ENCODE measurements at places on chromosomes 3 and 15.
A peak's percentile ranks its signal among the peaks of the same experiment; 100 is the strongest.

DNA sequence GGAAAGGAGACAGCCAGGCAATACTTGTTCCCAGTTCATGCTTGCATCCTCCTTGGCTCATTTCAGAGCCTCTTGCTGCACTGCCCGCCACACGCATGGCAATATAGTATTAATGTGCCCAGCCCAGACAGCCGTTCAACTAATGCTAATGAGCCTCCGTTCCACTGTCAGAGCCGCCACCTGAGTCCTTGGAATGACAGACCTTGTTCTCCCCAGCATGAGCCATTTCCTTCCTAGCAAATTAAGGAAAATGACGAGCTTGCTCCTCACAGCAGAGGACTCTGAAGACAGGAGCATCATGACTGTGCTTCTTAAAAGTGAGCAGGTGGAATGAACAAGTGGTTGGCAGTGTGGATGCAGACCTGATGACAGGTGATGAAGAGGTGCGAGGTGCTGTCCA, 10.8 kb upstream of the LRRC15 start:
- no peak for DNase-seq

DNA sequence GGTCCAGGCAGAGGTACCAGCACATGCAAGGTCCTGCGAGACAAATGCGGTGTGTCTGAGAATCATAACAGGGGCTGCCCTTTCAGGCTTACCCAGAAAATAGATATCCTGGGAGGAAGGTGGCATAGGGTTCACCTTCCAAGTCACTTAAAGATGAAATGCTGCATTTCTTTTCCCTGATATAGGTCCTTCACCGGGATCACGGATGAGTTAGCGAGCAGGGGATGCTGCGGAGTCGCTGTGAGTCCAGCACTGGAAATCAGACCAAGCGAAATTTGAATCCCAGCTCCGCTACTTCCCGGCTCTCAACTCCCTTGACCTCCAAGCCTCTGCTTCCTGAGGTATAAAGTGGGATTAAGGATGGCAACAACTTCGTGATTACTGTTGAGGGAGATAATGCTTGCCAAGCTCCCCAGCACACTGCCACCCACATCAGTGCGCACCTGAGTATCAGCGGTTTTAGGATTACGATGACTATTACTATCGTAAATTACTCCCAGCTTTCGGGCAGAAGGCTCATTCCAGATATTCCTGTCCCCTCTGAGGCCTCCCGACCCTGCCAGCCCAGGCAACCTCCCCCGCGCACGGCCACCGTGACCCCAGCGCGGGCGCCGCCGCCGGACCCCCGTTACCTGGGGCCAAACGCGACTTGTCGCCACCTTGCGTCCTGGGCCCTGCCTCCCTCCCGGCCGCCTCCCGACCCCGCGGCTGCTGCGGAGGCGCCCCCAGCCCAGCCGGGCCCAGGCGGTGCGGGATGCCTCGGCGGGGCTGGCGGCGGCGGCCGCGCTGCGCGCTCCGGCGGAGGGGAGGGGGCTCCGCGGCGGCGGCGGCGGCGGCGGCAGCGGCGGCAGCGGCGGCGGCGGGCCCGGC, 589 bp upstream of the GPR27 start:
- no peak for DNase-seq

DNA sequence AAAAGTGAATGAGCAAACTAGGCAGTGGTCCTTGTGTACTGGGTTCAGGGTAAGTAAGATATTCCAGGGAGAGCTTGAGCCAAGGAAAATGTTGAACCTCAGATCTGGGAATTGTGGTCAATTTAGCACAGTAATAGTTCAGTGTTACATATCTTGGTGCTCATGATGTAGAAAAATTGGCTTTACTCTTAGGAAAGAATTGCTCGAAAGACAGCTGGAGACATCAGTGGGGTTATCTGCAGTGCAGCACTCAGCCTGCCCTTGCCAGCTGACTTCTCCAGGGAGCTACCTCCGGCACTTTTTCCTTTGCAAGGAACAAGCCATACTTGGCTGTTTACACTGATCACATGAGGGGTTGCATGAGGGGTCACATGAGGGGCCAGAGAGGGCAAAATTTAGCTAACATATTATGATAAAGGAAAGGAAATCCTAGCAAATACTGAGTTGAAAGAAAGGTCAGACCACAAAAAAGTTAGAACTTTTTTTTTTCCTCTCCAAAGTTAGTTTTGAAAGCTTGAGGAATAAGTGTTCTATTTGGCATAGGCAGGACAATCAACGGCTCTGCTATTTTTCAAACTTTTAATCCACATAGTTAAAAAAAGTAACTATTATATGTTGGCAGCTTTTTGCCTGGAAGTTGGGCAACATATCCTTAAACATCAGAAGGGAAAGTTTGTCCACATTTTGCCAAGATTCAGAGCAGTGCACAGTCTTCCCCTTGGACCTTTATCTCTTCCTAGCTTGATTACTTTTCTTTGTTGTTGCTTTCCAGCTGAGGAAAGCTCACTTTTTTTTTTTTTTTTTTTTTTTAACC, 92.4 kb downstream of the COL6A6 start:
- DNase-seq: peak; percentile 97

DNA sequence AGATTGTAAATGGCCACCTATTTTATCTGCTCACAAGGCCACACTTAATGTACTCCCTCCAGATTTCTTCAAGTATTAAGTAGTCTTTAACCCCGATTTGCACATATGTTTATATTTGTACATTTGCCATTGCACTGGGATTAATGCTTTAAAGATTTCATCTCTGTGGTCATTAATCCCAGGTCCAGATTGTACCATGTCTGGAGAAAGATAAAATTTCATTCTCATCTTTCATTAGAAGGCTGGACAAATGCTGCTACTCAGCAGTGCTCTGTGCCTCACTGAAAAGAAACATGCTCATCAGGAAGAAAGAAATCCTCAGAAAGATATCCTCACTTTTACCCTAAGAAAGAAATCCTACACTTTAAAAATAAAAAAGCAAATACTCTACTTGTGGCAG, 62.5 kb upstream of the LRRC3B start:
- DNase-seq: no peak

DNA sequence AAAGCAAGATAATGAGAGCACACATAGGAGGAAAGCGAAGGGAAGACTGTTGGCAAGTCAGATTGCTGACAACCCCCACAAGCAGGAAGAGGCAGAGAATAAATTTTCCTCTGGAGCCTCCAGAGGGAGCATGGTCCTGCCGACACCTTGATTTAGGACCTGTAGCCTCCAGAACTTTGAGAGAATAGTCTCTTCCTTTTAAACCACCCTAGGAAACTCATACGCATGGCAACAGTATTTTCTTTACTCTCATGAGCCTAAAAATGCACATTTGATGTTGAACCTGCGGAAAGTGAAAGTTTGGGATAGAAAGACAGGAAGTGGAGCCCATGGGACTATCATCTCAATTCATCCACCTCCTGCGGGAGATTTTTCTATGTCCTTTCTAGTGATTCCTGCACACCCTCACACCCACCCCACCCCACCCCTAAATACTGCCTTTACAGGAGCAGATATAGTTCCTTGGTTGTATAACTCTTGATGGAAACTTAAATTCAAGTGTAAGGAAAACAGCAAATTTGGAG, 116.7 kb upstream of the LPP start:
- DNase-seq: no peak

DNA sequence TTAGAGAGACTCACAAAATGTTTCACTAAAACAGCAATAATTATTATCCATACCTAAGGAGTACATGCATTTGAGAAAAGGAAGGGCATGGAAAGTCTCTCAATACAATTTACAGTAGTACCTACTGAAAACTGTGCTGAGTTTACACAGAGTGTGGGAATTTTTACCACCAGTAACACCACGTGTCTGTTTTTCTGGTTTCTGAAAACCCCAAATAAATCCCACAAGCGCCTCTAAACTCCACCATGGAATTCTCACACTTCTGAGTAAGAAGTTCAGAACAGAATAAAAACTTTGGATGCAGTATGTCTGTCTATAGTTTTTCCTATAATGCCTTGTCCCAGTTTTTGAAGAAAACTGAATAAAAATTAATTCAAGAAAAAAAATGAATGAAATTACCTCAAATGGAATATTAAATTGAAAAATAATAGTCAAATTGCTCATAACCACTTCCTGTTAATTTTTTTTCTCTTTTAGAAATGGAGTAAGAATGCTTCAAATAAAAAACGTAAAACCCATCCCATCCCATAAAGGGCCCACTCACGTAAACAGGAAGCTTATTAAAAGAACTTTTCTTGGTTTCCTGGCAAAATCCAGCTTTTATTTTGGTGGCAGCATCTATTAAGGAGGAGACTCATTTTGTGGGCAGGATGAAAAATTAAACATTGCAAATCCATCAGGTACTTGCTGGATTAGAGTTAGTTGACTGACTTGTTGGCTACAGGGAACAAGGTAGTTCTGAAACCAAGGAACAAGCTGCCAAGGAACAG, 378.1 kb downstream of the TIGIT start:
- no peak for DNase-seq

DNA sequence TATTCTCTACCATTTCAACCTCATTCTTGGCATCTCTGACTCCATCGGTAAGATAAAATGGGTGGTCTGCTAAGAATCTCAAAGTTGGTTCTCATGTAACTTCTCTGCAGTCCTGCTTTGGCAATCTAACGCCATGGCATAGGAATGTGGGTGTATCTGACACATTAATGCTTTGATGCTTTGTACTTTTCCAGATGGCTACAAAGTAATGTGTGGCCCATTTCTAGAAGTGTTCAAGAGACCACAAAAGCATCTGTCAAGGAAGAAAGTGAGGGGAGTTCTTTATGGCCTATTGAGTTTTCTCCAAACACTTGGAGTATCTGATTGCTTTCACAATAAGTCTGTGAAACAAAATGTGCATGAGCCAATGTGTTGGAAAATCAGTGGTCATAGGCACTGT, 339.9 kb upstream of the TGFBR2 start:
- DNase-seq: no peak

DNA sequence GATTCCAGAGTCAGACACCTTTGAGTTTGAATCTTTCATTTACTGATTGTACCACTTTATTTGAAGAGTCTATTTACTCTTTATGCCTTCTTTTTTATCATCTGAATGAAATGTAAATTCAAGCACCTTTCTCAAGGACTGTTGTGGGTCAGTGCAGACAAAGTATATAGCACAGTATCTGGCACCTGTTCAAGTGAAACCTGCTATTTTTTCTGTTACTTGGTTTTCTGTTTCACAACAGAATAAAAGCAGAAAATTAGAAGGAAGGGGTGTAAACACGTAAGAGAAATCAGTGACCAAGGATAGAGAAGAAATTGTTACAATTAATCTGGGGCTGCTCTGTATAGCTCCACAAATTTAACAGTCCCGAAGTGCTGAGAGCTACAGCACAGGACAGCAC, 357.4 kb downstream of the RSL24D1 start:
- no peak for DNase-seq

- no peak for DNase-seq
Observed at GRCh38 chr15:69727121-69727924, 274.7 kb downstream of the RPLP1 start.

DNA sequence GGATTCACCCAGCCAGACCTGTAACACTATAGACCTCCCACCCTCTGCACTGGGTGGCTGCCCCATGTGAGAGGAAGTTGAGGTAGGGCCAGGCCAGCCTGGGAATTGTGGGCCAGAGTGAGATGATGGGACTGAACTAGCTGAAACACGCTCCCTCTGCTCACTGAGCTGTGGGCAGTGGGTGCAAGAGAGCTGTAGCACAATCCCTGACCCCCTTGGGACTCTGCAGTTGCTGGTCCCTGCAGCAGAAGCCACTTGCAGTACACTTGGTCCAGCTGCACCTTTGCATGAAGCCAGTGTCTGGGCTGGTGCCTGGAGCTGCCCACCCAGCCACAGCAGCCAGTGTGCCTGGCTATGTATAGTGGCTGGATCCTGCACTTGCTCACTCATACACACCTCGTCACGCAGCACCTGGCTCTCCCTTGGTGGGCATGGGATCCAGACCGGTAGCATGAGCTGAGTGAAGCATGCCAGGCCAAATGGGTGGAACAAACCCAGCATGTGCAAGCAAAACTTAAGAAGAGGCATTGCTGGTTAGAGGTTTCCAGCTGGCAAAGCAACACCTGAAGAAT, 805.7 kb upstream of the GBE1 start:
- no peak for DNase-seq

- no peak for DNase-seq
Observed at GRCh38 chr3:17088602-17089313, 204.0 kb downstream of the PLCL2 start.

DNA sequence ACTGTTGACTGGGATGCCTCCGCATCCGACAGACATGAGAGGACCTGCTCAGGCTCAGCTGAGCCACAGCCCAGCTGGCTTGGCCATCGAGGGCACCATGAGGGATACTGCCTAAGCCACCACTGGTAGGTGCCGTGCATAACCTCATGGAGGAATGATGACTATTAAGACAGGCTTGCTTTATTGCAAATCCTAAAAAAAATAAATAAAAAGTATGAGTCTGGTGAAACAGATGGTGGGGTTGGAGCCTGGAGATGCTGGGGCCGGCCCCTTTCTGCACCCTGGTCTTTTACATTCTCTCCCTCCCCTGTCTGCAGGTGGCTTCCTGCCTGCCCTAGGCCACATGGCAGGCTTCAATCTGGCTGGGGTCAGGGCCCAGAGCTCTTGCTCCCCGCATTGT, 24.0 kb upstream of the RAD18 start:
- no peak for DNase-seq

- no peak for DNase-seq
Observed at GRCh38 chr15:88204584-88204983, 52.0 kb downstream of the NTRK3 start.

- no peak for DNase-seq
Observed at GRCh38 chr15:27743638-27744037, 355.5 kb downstream of the OCA2 start.

DNA sequence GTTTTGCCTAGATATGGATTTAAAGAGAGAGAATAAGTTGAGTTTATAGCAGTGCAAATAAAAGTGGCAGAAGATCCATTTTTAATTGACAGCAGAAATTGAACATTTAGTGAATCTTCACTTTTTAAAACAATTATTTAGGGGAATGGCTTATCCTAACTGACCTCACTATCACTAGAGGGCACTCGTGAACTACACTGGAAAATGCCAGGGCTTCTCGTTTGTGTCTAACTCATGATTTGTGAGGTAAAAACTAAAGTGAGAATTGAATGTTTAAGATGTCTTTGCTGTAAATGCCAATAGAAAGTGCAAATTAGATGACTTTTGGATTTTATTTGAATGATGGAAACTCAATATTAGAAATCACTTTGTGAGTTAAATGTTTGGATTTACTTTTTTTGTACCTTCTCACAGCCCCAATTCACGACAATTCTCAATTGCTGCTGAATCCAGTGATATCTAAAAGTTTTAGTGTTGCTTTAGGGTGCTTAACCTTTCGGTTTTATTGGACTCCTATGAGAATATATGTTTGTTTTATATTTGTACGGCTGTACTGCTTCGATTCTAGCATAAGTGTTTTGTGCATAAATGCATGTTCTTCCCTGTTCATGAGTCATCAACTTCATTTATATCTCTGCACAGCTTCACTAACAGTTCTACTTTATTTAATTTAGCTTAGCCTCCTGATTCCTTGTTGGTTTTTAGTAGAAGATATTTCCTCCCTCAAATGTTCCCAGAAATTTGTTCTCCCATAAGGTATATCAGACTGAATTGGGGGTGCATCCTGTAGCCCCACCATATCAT, 462.1 kb downstream of the MFSD1 start:
- DNase-seq: peak; percentile 32

- no peak for DNase-seq
Observed at GRCh38 chr3:10085738-10086137, 22.3 kb downstream of the FANCD2OS start.
